ENCODE measurements at places on chromosomes 11 and 22.

- DNase-seq, result no peak
These were observed 48.4 kb downstream of the FAM118A start for GRCh38 chr22:45358127-45358526.

GRCh38 chr11:34886609-34887008, 29.6 kb downstream of the APIP start:
- DNase-seq, result no peak

- DNase-seq, result no peak
These were observed 377.4 kb upstream of the LARGE1 start for GRCh38 chr22:34297536-34298120.

DNA sequence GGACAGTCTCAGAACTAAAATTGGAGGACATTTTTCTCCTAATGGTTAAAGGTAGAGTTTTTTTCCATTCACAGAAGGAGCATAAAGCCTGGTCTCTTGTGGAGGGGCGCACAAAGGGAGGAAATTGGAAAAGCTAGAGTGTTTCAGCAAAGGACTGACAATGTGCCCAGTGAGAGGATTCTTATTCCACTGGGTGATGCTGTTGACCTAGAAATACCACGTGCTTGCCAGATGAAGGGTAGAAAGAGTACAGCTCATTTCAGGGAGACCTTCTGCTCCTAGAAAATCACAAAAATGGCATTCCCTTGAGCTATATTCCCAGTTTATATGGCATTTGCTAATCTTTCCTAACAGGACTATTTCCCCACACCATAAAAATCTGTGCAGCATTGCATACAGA, 21.1 kb downstream of the MS4A6E start:
- no peak for DNase-seq

DNA sequence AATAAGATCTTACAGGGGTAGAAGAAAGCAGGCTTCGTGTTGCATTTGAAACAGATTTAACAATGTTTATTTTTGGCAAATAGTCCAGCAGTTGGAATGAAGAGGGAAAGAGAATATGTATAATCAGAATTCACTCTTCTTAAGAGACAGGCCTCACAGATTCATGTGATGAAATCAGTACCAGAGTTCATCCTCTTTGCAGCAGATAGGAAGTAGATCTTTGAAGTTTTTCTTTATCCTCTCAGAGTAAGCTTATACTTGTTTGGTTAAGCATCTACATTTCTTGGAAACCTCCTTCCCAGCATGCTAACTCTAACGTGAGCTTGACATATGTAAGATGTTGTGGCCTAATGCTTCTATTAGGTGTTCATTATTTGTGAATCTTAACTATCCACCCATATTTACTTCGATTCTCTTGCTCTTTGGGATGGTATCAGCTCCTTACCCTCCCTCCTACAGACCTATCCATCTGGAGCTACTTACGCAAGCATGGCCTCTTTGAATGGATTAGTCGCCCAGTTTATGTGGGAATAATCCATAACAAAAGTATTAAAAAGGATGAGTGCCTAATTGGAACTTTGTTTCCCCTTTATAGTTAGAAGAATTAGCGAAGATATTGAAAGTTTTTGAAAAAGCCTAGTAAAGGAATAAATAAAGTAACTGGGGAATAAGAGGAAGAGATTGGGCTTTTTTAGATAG, 80.1 kb downstream of the PRMT3 start:
- DNase-seq, result no peak

DNA sequence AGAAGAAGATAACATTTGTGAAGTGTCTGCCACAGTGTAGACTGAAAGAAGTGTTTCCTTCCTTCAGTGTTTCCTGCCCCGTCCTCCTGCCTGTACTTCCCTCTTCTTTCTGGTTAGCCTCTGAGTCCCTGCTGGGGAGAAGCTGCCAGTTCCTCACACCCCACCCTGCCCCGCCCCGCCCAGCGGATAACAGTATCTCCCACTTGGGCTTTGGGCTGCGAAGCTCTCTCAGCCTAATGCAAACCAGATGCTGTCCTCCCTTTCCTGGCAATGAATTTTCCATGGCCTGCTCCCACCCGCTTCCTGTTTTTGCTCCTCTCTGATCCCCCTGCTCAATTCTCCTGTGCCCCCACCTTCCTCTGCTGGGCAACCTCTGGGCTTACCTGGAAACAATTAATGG, 5.2 kb upstream of the RAB3IL1 start:
- peak; percentile 2 for DNase-seq

GRCh38 chr11:28461846-28462245, 353.7 kb downstream of the METTL15 start:
- DNase-seq, result no peak

GRCh38 chr11:44764583-44764982, 37.8 kb downstream of the TSPAN18 start:
- no peak for DNase-seq

- DNase-seq, result no peak
These were observed 406.7 kb downstream of the TBC1D22A start for GRCh38 chr22:47168900-47169800.

DNA sequence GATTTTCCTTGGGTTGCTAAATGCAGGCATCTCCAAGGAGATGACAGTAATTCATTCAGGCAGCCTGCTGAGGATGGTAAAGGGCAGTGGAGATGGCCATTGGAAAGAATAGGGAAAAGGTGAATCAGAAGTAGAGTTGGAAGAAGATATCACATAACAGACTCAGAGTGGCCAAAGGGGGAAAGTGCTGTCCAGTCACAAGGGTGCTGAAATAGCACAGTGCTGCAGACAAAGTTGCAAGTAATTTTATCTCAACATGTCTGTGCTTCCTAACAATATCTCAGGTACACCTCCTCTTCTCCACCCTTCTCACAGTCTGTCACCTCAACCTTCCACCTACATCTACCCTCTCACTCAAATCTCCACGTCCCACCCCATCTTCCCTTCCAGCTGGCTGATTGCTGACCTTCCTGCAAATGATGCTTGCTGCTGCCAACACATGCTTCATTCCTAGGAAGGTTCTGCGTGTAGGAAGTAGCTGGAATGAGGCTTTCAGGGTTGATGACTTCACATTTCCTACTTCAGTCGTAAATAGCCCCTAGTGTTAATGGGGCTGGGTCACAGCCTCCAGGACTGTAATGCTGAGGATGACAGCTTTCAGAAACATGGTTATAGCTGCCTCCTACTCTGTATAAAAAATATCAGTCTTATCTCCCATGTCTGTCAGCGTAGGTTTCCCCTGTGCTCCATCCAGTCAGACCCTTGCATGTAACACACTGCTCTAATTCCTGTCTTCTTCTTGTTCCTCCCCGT, 123.9 kb downstream of the CTNND1 start:
- DNase-seq, result no peak

GRCh38 chr11:65180877-65181568, 705 bp upstream of the CAPN1 start:
- DNase-seq, result peak; percentile 83

DNA sequence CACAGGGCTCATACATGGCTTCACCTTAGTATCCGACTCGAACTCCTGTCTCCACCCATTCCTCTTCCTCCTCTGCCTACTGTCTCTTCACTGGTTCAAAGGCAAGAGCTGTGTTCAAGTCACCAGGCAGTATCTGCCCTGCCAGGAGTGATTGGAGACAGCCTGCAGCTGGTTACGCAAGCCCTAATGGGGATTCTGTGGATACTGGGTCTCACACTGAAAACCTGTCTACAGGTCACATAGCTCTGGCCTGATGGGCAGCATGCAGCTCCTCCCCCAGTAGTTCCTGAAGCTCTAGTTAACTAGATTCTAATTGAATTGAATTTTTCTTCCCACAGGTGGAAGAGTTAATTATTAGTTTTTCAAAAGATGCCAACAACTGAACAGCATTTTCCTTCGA, 332.2 kb downstream of the TMEM135 start:
- DNase-seq, result no peak

- DNase-seq, result no peak
These were observed 13.1 kb upstream of the KDM2A start for GRCh38 chr11:67105964-67106363.

DNA sequence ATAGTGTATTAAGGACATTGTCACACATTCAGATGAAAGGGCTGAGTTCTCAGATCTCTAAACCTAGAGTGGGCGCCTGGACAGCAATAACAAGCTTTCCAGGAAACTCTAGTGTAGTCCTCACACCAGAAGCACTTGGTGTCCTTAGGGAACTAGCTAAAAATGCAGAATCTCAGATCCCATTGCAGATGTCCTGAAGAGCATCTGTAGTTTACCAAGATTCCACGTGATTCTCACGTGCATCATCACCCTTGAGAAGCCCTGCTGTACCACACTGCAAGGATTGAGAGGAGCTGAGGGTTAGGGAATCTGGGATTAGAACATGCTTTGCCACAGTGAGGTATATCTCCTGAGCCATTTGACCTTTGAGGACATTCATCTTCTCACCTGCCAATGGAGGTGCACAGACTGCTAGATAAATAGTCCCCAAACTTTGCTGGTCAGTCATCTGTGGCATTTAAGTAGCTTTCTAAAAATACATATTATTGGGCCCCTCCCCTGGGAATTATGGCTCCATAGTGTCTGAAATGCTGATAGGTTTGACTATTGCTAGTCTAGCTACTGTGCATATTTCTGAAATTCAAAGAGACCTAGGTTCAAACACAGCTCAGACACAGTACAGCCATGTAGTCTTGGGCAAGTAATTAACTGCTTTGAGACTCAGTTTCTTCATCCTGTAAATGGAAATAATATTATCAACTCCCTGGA, 1068.9 kb downstream of the OPCML start:
- no peak for DNase-seq

DNA sequence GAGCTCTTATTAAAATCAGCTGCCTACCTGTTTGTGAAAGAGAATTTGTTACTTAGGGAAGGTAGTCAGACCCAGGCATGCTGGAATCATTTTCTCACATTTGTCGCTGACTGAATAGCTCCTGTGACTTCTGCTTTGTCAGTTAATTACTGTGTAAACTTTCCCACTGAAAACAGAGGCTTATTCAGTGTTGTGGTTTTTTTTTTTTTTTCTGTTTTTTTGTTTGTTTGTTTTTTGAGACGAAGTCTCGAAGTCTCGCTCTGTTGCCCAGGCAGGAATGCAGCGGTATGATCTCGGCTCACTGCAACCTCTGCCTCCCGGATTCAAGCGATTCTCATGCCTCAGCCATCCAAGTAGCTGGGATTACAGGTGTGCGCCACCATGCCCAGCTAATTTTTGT, 5.6 kb upstream of the LDLRAD3 start:
- no peak for DNase-seq

- no peak for DNase-seq
These were observed 116.6 kb upstream of the THY1 start for GRCh38 chr11:119539583-119539982.

- peak; percentile 55 for DNase-seq
These were observed 6.4 kb upstream of the IFITM3 start for GRCh38 chr11:326842-327580.

DNA sequence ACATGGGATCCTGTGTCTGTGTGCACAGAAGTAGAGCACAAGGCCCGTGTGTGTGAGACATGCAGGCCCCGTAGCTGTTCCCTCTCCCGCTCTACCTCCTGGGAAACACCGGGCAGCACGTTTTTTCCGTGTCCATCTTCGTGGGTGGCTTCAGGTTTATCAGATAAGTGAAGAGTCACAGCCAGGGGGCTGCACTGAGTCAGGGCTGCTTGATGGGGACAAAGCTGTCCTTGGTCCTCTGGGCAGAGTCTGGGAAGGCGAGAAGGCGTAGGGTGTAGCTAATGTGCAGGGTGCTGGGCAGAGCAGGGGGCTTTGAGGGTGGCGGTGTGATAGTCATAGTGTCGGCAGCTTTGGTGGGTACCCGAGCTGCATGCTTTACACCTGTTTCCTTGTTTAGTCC, 23.7 kb downstream of the INCENP start:
- no peak for DNase-seq

DNA sequence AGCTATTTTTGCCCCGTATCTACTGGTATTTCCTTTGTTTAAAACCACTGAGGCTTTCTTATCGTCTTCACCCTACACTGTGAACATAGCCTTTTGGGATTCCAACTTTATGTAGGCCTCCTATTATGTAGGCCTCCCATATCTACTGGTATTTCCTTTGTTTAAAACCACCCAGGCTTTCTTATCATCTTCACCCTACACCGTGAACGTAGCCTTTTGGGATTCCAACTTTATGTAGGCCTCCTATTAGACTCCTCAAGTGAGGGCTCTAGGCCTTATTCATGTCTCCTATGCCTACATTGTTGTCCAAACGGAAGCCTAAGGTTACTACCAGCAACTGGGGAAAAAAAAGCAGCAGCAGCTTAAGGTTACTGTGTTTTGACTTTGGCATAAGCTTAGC, 23.7 kb downstream of the CEP295 start:
- no peak for DNase-seq

DNA sequence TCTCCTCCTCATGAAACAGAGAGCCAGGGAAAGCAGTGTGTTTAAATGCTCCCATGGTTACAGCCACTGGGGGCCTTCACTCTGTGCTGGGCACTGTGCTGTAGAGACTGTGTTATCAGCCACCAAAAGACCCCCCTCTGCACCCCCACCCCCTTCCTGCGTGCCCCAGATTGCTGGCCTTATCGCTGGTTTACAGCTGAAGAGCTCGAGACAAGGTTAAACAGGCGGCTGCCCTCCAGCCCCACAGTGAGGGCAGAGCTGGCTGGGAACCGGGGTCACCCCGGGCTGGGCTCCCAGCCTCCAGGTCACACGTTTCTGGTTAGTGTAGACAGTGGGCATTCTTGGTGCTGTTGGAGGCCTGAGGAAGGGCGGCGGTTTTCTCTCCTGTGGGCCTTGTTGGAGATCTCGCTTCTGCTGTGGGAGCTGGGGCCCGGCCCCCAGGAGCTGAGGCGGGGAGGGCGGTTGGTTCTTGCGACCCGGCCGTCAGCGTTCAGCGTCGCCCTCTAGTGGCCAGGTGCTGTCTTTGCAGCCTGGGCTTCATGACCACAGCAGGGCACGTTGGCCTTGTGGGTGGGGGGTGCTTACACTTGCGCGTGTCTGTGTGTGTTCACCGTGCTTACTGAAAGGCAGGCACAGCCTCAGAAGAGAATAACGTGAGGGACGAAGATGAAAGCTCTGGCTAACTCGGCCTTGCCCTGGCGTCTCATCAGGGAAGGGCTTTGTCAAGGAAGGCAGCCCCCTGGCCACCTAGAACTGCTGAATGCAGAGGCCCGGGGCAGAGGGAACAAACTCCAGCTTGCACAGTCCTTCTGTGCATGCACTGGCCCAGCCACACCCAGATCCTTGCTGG, 40.8 kb downstream of the TBC1D22A start:
- DNase-seq, result peak; percentile 87

GRCh38 chr22:49159711-49160110, 668.0 kb downstream of the BRD1 start:
- no peak for DNase-seq

- DNase-seq, result no peak
These were observed 2.3 kb upstream of the ANKRD13D start for GRCh38 chr11:67286621-67287333.

DNA sequence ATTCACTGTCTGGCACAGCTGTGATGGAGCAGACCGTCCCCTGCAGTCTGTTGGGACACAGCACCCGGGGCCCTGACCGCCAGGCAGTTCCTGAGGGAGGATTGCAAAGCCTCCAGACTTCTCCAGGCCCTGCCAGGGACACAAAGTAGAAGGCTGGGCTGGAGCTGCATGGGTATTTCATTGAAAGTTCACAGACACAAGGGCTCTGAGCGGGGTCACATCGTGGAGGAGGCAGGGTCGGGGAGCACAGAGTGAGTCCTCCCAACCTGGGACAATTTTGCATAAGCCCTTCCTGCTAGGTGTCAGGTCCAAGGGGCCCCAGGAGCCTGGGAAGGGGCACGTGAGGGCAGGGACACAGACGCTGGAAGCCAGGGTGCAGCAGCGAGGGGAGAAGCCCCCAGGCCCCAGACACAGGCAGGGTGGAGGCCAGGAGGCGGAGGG, 15.7 kb downstream of the IFITM10 start:
- no peak for DNase-seq

Measured in germinal center (tissue), 1 donor.